ENCODE measurements at places on chromosomes 11 and 22.

DNA sequence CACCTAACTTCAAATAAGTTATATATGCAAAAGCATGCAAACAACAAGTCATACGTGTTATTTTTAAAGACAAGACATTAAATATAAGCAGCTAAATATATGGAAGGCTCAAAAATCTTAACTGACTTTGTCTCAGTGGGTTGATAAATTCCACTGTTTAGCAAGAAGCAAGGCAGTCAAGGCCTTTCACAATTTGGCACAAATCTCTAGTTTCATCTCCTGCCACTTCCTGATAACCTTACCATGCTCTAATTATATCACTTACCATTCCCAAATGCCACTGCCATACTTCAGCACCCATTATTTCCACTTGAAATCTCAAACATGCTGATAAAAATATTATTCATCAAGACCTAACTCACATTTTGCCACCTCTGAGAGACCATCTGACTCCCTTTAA, 24.8 kb downstream of the DCUN1D5 start:
- DNase-seq: no peak

DNA sequence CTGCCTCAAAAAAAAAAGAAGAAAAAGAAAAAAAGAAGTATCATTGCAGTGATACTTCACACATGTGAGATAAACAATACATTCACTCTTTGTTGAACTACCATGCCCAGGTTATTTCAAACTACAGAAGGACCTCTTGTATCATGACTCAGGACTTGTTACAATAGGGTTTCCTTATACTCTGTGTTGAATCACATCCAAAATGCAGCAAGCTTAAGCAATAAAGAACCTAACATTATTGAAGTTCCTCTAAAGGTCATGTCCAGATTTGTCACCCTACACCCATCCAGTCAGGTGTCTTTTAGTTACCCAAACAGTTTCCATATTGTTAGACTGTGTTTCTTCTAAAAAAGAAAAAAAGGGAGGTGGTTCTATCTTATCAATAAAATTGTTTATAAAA, 26.9 kb upstream of the ALKBH3 start:
- no peak for DNase-seq

GRCh38 chr11:113001709-113002108, 40.5 kb downstream of the NCAM1 start:
- no peak for DNase-seq

DNA sequence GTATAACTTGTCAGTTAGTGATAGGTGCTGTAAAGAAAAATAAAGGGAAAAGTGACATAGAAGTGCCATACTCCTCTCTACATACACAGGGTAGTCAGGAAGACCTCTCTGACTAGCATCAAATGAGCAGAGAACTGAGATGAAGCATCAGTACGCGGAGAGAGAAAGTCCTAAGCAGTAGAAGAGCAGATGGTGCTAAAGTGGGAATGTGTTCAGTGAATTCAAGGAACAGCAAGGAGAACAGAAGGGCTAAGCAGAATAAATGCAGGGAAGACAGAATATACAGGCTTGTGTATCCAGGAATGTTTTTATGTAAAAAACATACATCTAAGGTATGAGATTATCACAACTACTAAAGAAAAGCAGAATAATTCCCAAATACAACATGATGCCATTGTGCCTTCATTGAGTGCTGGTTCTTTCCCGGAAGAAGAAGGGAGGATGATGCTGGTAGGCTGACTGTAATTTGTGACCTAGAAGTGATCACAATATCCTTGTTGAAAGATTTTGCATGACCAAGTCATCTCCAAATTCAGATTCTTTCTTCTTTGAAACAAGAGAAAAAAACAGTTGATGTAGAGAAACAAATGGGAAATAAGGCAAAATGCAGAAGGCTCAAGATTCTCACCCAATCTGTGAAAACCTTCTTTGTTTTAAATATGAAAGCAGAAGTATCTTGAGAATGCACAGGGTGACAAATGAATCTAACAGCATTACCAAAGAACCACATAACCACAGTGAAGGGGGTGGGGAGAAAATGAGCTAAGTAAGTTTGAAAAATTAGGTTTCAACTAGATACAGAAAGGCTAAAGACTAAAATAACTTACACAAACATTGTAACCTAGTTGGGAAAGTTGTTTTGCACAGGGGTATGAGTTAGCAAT, 20.5 kb downstream of the MRE11 start:
- DNase-seq: peak; percentile 90

GRCh38 chr11:118885319-118885718, 1.6 kb downstream of the CXCR5 start:
- DNase-seq: no peak

- no peak for DNase-seq
Measured at GRCh38 chr11:59030037-59030436, 56.1 kb upstream of the GLYATL1B start.

- no peak for DNase-seq
Measured at GRCh38 chr11:17859552-17859951, 125.0 kb downstream of the KCNC1 start.

GRCh38 chr22:24209687-24210086, 28.4 kb downstream of the SUSD2 start:
- no peak for DNase-seq

DNA sequence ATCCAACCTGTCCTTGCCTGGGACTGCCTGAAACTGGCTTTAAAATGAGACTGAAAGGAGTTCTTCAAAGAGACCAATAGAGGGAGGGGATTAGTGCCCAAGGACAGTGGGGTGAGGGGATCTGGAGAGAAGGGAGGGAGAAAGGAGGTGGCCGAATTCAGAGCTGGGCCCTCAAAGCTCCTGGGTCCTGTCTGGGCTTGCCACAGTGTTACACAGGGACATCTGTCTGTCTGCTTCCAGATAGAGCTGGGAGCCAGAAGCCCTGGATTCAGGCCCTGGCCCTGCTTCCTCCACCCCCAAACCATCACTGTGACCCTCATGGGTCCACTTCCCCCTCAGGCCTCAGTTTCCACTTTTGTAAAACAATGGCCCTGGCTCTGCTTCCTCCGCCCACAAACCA, 3.6 kb downstream of the KCNJ4 start:
- no peak for DNase-seq

- no peak for DNase-seq
Measured at GRCh38 chr11:44826922-44827643, 100.3 kb downstream of the TSPAN18 start.

GRCh38 chr22:48892578-48893287, 934.9 kb downstream of the BRD1 start:
- no peak for DNase-seq

DNA sequence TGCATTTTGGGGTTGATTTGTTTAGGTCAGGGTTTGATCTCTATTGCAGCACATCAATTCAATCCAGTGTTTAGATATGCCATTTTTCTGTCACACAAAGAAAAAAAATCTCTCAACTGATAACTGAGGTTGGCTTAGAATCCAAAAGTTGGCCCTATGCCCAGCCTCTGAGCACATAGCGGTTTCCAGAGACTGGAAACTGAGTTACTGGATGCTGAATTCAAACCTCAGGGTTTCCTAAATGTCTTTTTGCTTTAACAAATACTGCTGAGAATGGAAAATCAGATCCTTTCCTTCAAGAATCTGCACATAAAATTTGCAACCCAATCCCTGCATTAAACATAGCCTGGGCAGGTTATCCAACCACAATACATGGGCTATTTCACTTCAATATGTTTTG, 4.0 kb downstream of the P4HA3 start:
- peak; percentile 82 for DNase-seq

DNA sequence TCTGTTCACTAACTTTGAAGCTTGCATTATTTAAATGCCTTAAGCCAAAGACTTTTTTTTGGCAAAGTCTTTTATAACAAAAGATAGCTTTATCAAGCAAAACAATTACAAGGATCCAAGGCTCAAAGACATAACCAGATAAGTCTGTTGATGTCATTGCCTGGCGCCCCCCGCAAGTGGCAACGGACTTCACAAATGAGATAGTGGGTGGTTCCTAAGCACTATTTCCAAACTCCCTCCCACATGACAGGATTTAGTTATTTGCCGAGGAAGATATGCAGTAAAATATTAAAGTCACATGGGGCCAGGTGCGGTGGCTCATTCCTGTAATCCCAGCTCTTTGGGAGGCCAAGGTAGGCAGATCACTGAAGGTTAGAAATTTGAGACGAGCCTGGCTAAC, 194.2 kb upstream of the DDI1 start:
- DNase-seq: no peak

DNA sequence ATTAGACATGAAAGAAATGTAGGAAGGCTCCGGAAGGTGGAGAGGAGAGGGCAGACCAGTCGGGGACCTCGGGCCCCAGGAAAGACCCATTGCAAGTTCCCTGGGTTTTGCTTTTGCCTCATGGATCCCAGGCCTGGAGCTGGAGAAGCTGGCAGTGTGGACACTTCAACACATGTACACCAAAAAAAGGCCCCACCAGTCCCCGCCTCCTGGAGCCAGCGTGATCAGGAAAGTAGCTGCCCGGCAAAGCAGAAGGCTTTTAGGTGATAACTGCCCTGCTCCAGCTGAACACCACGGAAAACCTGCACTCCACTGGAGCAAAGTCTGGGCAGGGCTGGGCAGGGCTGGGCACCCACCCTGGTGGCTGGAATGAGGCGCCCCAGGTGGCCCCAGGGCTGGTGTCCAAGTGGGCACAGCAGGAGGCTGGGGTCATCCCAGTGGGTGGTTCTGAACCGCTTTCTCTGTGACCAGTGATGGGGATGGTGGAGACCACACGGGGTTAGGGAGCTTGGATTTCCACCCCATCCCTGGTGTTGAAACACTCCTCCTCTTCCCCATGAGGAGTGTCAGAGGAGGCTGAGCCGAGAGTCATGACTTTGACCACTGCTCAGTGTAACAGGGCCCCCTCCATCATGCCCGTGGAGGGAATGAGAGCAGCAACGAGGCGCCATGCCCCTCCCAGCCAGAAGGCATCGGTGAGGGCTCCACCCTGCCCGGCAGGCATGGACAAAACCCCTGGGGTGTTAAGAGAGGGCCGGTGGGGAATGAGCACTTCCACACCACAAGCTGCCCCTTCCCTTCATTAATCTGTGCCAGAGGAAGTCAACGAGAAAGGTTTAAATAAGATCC, 16.9 kb upstream of the MUC5AC start:
- DNase-seq: no peak

GRCh38 chr11:78332174-78332866, 85.3 kb downstream of the GAB2 start:
- no peak for DNase-seq

- no peak for DNase-seq
Measured at GRCh38 chr22:44458044-44459020, 39.7 kb downstream of the RTL6 start.

GRCh38 chr11:16678466-16679116, 59.9 kb upstream of the C11orf58 start:
- DNase-seq: no peak

DNA sequence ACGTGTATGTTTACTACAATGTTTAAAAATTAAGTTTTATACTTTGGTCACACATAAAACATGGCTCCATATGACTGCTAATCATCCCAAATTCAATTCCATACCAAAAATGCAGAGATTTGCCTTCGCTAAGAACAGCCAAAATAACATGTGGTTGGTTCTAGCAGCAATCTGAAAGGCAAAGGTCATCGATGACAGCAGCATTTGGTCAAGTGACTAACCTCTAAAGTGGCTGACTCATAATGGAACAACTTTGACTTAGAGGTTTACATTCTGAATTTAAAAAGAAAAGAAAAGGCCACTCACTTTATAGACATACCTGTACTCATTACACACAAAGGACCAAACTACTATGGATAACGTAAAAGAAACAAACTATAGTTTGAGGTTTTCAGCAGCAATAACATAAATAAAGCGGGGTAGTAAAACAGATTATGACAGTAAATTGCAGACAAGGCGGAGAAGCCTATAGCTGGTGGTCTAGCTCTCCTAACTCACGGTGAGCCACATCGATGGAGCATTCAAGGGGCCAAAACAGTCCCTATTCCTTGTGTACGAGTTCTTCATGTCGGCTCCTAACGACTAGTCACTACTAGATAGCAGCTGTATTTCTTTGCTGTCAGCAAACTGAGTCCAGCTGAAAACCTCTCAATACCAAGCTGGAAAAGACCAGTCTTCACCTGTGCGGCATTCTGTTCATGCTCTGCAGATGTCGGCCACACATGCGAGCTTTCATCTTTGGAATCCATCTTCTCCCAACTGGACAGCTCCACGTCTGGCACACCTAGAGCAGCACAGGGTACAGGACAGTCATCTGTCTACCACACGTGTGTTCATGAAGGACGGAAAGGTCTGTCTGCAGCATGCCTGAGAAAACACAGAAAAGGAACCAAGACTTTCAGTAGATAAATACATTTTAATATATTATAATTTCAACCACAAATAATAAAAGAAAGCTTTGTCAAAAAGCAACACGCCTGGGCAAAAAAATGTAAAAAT, 42.1 kb downstream of the PRDM10 start:
- peak; percentile 44 for DNase-seq

- DNase-seq: no peak
Measured at GRCh38 chr11:65778431-65778900, 2.3 kb downstream of the AP5B1 start.

- DNase-seq: peak; percentile 94
Measured at GRCh38 chr11:119666463-119667131, 62.4 kb downstream of the NECTIN1 start.

- no peak for DNase-seq
Measured at GRCh38 chr11:75502138-75502537, 23.6 kb downstream of the GDPD5 start.

DNA sequence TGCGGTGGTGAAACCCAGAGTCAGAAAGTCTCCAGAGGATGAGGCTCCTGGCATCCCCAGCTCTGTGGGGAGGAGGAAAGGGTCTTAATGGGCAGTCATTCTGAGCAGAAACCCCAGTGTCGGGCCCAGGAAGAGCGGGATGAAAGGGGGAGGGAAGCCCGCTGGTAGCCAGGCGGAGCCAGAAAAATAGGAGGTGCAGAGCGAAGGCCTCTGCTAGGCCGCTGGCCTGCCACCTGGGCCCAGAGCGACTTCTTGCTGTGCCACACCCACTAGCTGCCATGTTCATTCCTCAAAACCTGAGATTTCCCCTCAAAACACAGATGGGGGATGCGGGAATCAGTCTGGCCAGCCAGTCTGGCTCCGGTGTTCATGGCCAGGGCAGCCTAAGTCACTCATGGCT, 650 bp upstream of the POU2AF3 start:
- no peak for DNase-seq

DNA sequence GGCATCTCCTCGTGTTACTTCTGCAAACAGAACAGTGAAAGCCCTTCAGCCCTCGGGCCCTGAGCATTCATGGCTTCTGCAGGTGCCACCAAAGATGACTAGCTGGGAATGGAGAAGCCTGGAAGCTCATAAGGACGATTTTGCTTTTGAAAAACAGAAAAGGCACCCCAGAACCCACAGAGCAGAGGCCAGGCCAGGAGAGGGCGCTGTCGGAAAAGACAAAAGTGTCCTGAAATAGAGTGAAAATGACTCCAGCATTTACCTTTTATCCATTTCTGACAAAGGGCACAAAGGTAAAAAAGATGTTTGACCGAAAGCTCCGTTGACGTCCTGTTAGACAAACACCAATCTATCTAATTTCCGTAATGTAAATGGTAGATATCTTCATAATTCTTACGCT, 37.6 kb downstream of the ZNF195 start:
- peak; percentile 81 for DNase-seq

DNA sequence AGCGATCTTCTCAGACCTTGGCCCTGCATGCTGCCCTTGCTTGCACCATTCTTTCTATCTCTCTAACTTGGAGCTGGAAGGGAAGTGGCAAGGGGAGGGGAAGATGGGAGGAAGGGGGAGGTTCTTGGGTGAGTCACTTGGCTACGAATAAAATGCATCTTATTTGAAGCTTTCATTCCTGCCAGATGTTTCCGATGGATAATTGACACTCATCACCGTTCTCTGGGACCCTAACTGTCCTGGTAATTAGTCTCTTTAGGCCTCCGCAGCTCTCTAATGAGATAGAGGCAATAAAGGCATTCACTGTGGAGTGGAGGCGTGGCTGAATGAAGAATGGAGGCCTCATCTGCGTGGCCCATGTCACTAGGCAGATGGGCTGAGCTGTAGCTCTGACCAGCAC, 960.1 kb downstream of the NTM start:
- no peak for DNase-seq

All from OCI-M1 (cell line).